ENCODE measurements at places on chromosomes 1 and 21.

DNA sequence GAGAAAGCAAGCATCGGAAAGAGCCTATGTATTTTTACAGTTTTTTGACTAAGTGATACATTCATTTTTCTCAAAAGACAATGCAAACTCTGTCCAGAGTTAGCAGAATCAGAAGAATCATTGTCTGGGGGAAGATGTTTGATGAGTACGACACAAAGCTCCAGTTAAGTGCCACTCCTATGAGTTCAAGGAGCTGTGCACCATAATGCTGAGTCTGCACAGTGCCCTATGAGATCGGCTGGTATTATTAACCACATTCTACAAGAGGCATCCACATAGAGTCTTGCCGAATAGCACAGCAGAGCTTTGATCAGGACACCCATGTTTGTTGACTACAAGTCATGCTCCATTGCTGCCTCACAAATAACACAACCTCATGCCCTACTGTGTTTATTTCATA lies 54.9 kb upstream of the RAP1GAP start:
- DNase-seq, result no peak

- no peak for DNase-seq
These were observed 1144.6 kb upstream of the ADGRL2 start for GRCh38 chr1:80656014-80656636.

DNA sequence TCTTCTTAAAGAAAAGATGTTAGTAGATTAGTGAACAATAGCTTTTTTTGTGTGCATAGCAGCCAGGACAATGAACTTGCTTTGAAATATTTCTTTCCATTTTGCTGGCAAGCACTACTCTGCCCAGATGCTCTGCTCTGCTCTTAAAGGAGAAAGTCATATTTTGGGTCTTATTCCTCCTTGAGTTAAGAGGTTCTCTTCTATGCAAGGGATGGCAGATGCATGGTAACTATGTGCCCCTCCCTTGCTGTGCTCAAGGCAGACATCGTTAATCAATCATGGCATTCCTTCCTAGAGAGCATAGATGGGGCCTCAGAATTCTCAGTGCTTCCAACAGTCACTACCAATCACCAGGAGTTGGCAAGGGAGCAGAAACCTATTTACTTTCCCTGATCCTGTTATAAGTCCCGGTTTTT lies 27.6 kb downstream of the NIPAL3 start:
- DNase-seq, result peak; percentile 48

DNA sequence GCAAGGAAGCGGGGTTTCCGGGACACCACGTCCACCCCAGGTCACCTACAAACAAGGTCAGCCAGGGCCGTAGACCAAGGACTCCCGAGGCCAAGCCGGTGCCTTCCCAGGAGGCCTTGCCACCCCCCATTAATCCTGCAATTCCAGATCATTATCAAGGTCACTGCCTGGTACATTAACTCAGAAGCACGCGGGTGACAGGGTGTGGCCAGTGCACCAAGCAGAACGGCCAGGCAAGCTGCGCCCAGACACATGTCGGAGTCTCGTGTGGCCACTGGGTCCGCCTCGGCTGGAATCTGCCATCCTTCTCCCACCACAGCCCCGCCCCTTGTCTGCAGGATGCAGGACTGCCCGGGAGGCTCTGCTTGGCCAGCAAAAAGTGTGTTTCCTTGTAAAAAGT lies 144.7 kb downstream of the PRDM16 start:
- DNase-seq, result no peak

DNA sequence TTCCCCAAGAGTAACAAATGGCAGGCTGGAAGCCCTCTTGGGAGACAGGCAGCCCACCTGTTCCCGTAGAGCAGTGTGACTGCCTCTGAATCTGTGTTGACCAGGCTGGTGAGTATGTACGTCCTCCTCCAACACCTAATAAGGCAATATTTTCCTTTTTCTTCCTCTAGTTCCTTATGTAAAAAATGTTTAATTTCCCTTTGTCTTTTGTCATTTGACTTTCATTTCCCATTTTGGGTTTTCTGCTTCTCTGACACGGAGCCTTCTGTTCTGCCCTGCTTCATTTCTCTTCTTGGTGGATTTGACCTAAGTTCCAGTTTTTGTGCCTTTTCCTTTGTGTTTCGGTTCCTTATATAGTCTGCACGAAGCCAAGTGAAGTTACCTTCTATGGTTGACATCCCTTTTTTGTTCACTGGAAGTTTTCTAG lies 65.8 kb upstream of the ATF3 start:
- no peak for DNase-seq

DNA sequence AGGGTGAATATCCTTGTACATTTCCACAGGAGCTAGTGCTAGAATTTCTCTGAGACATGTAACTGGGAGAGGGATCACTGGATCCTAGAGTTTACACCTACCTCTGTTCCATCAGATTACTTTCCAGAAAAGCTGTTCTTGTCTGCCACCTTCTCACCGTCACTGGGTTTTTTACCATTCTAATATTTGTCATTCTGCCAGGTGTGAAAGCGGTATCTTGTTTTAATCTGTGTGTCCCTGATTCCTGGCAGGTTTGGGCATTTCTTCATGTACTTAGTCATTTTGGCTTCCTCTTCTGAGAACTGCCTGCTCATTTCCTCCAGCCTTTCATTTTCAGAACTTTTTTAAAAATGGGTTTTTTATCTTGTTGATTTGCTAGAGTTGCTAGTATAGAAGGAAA lies 5.1 kb downstream of the PMF1 start:
- DNase-seq, result no peak

- no peak for DNase-seq
These were observed 4.3 kb downstream of the GPR88 start for GRCh38 chr1:100542285-100542684.

GRCh38 chr1:205353612-205354011 lies 3.1 kb downstream of the KLHDC8A start:
- DNase-seq, result no peak

DNA sequence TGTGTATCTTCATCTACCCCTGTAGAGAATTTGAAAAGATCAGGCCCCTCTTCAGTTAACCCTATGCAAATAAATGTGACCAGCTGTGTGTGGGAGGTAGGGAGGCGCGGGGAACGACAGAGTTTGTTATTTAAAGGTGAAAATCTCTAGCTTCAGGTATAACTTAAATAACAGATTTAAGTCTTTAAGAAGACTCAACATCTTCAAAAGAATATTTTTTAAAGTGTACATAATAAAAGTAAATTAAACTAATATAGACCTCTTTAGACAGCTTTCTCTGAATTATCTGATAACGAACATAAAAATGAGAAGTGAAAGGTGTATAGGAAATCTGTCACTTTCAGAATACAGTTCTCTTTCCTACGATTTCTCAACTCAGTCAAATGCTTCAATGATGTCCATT lies 16.0 kb downstream of the ANGPTL3 start:
- no peak for DNase-seq

All from lung (tissue), 17 donors.